ENCODE measurements at places on chromosomes 3 and 15.

DNA sequence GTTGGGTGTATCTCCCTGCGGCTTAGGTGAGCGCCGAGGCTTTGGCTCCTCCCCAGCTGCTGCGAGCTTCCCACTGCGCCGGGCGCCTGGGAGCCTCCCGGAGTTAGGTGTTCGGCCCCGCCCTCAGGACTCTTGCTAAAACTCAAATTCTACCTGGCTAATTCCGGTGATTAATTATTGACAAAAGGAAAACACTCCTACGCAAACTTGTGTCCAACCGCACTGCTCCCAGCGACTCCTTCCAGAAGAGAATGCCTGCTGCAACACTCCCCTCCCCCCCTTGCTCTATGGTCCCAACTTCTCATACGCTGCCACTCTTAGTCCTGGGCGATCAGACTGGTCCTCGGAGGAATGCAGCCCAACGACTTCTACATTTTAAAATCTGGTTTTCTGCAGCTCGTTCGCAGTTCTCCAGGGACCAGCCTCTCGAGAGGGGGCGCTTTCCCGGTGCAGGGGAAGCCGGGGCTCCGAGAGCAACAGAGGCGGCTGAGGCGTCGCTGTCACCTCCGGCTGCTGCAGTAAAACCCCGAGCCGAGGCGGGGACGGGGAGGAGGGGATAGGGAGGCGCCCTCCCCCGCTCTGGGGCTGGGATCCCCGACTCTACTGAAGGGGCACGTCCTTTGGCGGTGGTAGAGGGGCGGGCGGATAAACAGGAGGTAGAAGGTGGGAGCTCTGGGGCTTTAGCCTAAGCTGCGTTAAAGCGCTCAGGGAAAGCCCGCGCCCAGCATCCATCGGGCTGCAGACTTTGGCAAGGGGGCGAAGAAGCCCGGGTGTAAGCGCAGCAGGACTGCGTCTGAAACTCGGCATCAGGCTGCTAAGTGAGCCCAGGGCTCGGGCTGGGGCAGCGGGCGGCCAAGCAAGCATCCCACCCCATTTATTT, at the start of gene SPTSSB:
Gene SPTSSB (minus strand): TSS at position 77 of the 880 bp plus-strand sequence. CDS start 25,194 bp downstream, outside the sequence.
- peak; percentile 9 for DNase-seq

GRCh38 chr3:11246663-11246970, 25.6 kb upstream of the ATG7 start:
- DNase-seq: no peak

DNA sequence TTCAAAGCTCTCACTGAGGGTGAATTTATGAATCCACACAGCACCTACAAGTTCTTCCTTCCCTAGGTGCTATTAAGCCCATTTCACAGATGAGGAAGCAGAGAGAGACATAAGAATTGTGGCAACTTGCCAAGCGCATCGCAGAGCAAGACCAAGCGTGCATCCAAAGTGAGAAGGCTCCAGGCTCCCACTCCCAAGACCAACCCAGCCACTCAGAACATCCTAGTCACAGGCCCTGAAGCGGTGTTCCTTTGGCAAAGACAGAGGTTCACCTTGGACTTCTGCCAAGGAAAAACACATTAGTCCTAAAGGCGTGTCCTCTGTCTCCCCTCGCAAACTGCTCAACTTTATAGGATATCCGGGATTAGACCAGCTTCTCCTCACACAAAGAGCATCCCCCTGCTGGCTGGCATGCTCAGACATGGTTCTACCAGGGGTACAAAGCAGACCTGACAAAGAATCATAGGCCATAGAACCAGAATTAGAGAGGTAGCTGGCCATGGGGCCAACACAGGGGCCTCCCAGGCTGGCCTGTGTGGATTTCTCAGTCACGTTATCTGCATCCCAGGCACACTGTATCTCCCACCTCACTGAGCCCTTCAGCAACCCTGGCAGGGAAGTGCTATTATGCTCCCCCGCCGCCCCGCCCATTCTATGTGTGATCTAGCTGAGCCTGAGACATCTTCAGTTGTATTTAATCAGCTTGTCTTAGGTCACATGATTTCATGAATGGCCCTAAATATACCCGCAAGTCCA, 160.2 kb downstream of the FOXP1 start:
- no peak for DNase-seq

DNA sequence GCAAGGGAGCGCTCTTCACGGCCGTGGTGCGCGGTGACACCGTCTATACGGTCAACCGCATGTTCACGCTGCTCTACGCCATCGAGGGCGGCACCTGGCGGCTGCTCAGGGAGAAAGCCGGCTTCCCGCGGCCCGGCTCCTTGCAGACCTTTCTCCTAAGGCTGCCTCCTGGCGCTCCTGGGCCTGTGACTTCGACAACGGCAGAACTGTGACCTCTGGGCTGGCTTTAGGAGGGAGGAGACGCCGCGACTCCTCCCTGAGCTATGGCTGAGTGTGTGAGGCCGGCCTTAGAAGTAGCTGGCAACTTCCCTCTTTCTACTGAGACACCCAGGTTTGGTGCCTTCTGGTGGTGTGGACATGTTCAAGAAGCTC, 1.4 kb downstream of the KBTBD13 start:
- no peak for DNase-seq

- DNase-seq: no peak
Measured at GRCh38 chr3:47291158-47291753, 8.5 kb downstream of the KLHL18 start.

All from NCI-H524 treated with DMSO at 0.1 percent for 48 hours (cell line).